ENCODE measurements at places on chromosomes 6 and 20. TPM values are rescaled to one million over a fixed set of nuclear protein-coding genes. Genes with fewer than 3 reads are reported as not detected.

DNA sequence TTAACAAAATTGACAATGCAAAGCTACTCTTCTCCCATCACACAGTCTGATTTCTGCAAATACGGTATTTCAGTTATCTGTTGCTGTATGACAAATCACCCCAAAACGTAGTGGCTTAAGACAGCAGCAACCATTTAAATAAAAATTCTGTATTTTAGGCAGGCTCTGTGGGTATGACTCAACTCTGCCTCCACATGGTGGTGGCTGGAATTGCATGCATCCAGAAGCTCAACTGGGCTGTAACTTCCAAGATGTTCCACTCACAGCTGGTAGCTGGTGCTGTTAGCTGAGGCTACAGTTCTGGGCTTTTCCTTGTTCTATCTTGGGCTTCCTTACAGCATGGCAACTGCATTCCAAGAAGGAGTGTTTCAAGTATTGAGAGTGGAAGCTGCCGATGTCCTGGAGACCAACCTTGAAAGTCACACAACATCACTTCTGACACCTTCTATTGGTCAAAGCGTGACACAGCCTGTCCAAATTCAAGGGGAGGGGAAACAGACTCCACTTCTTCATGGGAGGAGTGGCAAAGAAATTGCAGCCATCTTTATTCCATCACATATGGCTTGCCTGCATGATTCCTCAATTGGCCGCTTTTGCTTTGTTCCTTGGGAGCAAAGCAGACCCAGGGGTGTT lies 39.7 kb upstream of the TULP1 start:
- DNase-seq, result peak; percentile 80

- DNase-seq, result no peak
Observed at GRCh38 chr6:167553736-167554119, 228.8 kb downstream of the TTLL2 start.

DNA sequence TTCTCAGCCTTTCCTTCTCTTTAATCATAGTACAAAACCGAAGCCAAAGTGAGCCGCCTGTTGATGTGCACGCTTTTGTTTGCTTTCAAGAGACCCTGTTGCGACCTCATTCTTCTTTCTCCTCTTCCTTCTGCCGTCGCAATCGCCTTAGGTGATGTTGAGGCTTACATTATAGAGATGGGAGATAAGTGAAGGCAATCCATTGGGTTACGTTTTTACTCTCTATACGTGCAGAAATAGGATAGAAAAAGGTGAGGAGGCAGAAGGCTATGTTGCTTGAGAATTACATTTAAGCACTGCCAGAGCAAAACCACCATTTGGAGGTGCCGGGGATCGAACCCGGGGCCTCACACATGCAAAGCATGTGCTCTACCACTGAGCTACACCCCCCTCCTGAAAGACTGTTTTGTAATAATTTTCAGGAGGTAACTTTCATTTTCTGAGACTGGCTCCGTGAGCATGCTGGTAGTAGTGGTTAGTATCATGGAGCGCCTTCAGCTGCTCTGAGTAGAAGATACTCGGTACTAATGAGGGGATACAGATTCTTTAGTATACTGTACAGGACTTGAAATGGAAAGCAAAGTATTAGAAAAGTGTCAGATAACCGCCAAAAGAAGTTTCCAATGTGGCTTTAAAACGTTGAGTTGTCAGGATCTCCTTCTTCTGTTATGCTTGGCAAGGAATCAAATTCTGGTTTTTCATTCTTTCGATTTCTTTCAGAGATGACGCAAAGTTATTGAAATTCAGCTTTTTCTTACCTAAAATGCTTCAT lies 165.6 kb downstream of the TRIM27 start:
- DNase-seq, result peak; percentile 69

The NKX2-2 gene
- total RNA-seq, result not detected

GRCh38 chr6:169665289-169665688 lies 36.5 kb downstream of the WDR27 start:
- DNase-seq, result no peak

The PCSK2 gene
- not detected for total RNA-seq

The SAMD10 gene
- total RNA-seq, result 13.4 TPM

DNA sequence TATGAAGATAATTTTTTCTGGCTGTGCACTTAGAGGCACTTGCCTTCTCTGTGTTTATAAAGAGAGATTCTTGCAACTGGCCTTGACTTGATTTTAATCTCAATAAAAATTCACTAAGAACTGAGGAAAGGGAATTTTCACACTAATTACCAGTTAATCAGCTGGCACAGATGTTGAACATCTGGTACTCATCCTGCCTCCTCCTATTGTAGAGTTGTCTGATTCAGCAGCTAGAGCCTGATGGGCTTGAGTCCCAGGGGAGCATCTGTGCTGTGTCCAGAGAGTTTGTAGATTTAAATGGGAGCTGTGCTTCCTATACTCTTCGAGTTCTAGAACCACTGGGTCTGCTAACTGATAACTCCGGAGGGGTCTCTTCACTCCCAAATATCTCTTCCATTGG lies 284.4 kb upstream of the RNF24 start:
- DNase-seq, result no peak
